ENCODE measurements at places on chromosomes 2 and 18.
A peak's percentile ranks its signal among the peaks of the same experiment; 100 is the strongest.

DNA sequence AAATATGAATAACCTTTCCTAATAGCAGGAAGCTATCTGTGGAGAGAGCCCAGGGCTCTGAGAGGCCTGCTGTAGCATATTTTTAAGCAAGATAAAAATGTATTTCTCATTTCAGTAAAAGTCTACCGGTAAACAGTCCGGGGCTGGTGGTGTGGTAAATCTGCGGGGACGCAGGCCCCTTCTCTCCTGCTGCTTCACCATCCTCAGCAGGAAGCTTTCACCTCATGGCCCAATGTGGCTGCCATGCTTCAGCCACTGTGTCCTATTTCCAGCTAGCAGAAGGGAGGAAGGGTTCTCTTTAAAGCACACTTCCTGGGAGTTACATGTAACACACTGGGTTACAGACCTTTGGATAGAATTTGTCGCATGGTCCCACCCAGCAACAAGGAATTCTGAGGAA, 79.5 kb upstream of the ODC1 start:
- no peak for DNase-seq

DNA sequence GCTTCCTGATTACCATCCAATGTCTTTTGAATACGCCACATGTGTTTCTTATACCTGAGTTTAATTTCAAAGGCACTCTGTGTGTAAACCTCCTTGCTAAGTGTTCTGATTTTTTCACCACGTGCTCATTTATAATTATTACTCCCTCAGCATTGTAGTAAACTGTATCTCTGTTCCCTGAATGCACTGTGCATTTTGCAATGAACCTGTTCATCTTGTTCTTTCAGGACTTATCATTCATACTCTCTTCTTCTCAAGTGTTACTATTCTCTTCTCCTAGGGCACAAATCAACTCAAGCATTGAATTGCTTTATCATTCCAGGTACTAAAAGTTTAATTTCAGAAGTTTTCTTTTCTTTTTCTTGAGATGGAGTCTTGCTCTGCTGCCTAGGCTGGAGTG, 383.4 kb upstream of the TRIB2 start:
- no peak for DNase-seq

DNA sequence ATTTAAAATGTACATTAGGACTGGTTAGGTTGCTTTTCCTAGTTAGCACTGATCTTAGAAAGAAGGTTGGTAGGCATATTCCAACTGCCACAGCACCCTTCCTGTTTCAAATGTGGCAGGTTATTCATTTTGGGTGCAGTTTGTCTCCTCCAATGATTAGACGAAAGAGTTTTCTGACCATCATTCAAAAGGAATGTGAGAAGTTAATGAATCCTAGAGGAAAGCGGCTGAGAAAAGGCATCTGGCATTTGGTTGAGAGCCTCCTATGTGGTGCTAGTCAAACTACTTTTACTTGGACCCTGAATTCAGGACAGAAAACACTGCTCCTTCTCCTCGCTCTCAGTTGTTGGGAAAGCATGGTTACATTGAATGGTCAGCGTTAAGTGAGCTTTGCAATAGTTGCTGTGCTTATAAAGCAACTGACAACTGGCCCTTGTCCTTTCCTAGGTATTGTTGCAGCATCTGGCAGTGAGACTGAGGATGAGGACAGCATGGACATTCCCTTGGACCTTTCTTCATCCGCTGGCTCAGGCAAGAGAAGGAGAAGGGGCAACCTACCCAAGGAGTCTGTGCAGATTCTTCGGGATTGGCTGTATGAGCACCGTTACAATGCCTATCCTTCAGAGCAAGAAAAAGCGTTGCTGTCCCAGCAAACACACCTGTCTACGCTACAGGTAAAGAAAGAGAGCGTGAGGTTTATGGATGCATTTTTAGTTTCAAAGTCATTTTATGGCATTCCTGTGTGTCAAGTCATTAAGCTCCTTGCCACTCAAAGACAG, 6.1 kb downstream of the TGIF1 start:
- DNase-seq = peak; percentile 43

DNA sequence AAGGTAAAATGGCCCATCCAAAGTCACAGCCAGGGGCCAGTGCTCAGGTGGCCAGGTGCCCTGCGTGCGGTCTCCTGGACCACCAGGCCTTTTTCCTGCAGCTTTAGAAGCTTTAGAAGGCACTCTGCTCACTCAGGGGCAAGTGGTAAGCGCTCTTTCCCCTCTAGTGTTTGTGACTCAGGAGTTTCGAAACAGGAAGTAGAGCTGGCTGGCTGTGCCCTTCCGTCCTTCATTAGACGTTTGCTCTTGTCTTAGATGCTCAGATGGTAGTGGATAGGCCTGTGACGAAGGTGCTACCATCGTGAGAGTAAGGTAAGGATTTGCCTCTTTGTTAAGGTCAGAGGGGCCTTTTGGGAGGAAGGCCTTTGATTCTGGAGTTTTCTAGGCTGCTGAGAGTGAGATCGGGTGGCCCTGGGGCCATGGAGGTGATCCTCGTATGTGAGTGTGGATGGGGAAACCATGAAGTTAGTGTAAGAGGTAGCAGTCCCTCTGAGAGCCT, at the start of gene CASP8:
TSS of gene CASP8 (plus strand) at position 235 of the 499 bp plus-strand sequence. CDS start 5,951 bp downstream, outside the sequence.
- DNase-seq = peak; percentile 75

- DNase-seq = no peak
Observed at GRCh38 chr2:132725148-132725547, 55.1 kb upstream of the LYPD1 start.

DNA sequence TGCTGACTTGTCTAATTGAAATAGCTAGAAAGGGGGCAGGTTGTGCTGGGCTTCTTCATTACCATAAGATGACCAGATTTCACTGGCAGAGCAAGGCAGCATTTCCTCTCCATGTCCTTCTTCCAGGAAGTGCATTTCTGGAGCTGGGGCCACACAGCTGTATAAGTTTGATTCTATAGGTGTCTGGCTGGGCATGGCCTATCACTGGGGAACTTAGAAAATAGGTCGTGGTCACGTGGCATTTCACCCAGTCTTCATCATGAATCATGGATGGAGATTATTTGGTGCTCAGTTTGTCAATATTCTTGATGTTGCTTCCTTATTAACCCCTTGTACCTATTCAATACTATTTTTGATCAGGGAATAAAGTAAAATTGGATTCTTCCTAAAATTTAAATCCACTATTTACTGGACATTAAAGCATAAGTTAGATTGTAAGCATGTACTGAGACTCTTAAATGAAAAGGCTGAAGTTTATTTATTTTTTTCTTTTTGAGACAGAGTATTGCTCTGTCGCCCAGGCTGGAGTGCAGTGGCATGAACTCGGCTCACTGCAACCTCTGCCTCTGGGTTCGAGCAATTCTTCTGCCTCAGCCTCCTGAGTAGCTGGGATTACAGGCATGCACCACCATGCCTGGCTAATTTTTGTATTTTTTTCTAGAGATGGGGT, 49.5 kb upstream of the TMEM87B start:
- no peak for DNase-seq

GRCh38 chr2:10075101-10075500, 5.1 kb downstream of the CYS1 start:
- DNase-seq = no peak

DNA sequence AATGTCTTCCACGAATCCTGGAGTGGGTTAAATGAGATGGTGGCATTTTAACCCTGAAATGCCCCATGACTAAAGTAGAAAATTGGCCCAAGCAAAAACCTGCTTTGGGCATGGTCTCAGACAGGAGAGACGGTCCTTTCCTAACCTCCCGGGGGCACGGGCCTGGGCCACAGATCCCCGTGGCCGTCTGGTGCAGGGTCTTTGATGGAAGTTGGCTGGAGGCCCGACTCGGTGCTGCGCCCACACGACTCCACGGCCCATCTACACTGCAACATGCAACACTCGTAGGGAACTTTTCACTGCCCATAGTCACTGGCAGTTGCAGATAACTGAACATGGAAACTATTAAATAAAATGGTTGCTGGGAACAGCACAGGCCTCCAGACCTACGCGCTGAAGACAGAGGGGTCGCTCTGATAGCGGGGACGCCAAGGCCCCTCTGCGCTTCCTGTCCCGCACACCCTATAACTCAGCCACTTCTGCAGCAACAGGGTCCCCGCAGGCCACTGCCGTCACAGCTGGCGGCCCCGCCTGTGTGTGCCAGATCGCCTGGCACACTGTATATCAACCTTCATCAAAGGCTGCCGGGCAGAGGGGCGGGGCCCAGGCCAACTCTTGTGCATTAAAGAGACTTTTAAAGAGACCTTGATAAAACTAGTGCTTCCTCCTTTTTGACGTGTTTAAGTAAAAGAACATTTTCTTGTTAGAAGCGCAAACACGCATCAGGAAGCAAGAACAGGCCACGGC, 214.1 kb downstream of the TWIST2 start:
- no peak for DNase-seq

- no peak for DNase-seq
Observed at GRCh38 chr18:366466-367061, 98.7 kb upstream of the THOC1 start.

DNA sequence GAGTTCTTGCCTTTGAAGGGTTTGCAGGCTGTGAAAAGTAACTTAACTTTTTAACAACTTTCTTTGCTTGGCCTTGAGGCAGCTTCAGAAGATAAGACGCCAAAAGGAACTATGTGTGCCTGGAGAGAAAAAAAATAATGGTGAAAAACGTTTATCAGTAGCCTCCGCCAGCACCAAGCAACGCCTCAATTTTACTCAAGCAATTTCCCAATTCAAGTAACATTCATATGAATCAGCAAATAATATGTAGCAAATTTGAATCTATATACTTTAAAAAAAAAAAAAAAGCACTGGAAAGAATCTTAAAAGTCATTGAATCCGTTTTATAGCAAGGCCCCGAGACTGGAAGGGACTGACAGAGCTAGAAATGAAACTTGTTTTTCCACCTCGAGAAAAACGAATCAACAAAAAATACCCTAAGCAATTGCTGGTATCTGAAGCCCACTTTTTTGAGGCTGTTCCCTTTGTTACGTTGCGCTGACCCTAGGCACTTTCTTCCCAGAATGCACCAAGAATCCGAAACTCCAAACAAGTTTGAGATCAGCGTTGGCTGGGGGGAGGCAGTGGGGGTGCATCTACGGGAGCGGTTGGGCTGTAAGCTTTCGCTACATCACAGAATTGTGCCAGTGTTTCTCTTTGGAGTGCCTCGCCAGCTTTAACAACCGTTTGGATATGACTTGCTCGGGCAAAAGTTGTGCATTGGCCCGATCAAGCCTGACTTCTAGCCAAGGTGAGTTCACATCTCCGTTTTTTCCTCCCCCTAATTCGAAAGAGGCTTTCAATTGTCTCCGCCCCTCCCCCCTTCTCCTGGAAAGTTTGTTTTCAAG, 2.7 kb upstream of the TGIF1 start:
- DNase-seq = no peak

- DNase-seq = no peak
Observed at GRCh38 chr2:99611786-99612185, 122.0 kb upstream of the REV1 start.

GRCh38 chr2:168450171-168450570, 5.9 kb upstream of the CERS6 start:
- no peak for DNase-seq

- DNase-seq = peak; percentile 43
Observed at GRCh38 chr2:63654959-63655358, 66.2 kb downstream of the MDH1 start.

DNA sequence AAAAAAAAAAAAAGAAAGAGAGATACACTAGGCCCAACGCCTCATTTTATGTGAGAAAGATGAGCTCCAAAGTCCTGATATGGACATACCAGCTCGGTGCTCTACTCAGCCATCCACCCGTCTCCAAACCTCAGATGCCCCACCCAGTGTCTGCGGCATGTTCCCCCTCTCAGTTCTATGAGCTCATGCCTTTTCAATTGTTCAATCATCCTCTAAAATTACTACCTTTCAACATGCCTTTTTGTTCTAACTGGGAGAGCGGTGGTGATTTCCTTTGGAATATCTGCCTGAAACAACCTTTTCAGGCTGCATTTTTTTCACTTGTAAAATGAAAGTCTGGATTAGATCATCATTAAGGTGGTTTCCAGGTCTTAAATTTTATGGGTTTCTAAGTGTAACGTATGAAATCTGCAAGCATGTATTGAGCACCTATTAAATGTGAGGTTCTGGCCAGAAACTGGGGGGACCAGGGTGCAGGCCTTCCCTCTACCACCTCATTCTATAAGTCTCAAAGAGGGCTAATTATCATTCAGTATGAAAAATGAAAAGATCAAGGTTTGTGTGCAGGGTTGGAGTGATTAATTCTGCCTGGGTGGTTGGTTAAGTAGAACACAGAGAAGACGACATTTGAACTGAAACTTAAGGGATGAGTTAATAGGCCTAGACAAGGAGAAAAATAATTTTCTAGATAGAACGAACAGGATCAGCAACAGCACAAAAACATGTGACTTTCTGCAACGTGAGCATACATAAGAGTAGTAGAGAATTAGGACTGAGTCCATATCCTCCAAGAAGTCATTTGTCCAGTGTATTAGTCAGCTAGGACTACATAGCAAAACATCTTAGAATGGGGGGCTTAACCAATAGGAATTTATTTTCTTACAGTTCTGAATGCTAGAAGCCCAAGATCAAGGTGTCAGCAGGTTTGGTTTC, 87.4 kb upstream of the GLS start:
- peak; percentile 30 for DNase-seq

- no peak for DNase-seq
Observed at GRCh38 chr2:146414456-146414855, 1430.4 kb upstream of the ACVR2A start.

DNA sequence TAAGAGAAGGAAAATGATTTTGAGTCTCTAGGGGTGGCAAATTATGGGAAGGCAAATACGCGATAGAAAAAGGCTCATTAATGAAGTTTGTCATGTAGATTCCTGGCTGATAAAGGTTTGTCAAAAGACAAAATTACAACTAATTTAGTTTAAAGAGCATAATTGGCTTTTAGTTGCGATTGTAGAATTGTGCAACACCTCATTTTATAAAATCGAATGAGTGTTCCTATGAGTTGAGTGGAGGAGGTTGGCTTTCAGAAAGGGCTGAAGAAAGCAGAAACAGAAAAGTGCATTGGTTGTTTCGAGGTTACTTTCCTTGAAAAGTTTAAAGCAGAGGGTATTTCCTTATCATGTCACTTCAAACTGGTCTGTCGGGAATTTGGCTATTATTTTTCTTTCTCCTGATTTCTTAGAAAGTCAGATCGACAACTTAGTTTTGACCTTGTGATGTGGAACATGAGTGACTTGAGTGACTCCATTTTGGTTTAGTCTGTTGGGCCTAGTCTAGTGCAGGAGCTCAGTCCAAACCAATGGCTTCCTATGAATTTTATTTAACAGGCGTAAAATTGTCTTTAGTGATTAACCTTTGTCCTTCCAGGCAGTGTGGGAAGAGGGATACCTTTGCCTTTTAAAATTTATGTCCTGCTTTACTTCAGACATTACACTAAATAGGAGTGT, 2.2 kb upstream of the PCYOX1 start:
- DNase-seq = no peak

GRCh38 chr18:4233468-4233867, 221.6 kb downstream of the DLGAP1 start:
- no peak for DNase-seq
